ENCODE measurements at places on chromosomes 3 and 15.

GRCh38 chr15:74506515-74506840, 34.5 kb upstream of the ARID3B start:
- no peak for DNase-seq

GRCh38 chr3:111721747-111722146, 126.6 kb upstream of the ZBED2 start:
- no peak for DNase-seq

- no peak for DNase-seq
These were observed 3.1 kb downstream of the C3orf38 start for GRCh38 chr3:88152841-88153240.

- no peak for DNase-seq
These were observed 57.6 kb downstream of the CLDN11 start for GRCh38 chr3:170476291-170476690.

GRCh38 chr3:71052716-71053115, 530.8 kb downstream of the FOXP1 start:
- no peak for DNase-seq

DNA sequence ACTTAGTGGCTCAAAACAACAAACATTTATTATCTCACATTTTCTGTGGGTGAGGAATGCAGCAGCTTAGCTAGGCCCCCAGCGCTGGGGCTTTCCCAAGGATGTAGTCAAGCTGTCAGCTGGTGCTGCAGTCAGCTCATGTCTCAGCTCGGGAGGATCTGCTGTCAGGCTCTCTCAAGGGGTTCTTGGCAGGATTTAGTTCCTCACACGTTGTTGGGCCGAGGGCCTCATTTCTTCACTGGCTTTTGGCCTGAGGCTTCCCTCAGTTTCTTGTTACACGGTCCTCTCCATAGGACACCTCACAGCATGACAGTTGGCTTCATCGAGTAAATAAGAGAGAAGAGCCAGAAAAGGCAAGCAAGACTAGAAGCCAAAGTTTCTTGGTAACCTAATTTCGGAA, 13.7 kb upstream of the U2SURP start:
- DNase-seq: peak; percentile 17

- DNase-seq: no peak
These were observed 51.1 kb downstream of the UACA start for GRCh38 chr15:70712271-70712670.

DNA sequence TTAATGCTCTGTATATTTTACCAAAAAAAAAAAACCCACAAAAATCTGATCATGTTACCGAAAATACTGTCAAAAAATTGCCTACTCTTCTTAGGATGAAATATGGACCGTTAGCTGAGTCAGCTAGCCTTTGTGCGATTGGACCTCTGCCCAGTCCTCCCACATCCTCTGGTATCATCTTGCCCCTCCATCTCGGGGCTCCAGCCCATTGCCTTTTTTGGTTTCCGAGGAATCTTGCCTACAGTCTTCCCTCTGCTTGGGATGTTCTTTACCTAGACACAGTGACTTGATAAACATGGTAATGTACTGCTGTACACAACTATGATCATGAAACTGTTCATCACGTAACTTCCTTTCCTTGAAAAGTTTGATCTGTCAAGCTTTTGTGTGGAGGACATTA, 371.4 kb downstream of the SV2B start:
- DNase-seq: no peak

- DNase-seq: no peak
These were observed 31.2 kb downstream of the BCHE start for GRCh38 chr3:165805946-165806561.

DNA sequence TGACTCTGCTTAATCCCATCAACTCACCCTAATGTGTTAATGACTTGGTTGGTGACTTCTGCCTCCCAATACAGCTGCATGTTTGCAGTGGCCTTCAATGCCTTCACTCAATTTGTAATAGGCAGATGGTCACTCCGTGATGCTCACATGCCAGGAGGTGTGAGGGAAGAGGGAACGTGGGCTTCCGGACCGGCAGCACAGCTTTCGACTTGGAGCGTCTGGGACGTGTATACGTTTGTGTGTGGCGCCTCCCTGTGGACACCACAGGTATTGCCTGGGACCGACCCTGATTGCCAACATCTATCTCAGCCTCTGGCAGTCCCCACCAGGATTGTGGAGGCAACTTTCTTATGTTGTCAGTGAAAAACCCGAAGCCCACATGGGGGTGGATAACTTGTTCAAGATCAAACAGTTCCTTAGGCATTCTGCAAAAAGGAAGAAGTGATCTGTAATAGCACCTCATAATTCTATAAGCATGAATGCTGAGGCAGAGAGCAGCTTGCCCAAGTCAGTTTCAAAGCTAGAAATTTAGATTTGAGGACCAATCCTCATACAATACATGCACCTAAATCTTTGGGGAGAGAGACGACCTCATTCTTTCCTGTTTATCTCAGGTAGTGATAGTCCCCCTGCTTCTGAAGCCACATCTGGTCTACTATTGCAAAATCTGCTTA, 16.9 kb downstream of the MRPL46 start:
- peak; percentile 40 for DNase-seq

DNA sequence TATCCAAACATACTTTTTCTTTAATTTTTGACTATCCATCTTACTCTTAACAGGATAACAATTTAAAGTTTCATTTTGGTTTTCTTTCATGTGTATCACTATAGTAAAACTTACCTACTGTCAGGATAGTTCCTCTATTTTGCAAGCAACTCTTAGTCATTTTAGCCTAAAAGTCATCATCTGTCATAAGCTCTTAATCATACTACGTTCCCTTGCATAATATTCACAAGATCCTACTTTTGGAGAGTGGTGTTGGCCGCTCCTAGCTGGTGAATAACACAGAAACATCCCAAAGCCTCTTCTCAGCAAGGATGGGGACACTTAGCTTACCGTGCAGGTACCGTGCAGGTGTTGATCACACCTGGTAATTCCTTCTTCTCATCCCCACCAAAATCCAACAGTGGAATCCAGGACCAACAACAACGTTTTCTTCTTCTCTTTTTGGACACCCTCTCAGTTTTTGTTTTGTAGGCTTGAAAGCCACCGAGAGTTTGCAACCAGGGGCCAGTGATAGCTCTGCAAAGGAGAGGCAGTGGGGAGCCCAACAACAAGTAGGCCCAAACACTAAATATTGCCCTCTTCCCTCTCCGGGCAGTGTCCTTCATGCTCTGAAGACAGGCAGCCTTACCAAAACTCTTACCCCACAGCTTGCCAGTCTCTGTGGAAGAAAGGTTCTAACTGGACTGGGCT, 433 bp downstream of the FILIP1L start:
- DNase-seq: no peak

DNA sequence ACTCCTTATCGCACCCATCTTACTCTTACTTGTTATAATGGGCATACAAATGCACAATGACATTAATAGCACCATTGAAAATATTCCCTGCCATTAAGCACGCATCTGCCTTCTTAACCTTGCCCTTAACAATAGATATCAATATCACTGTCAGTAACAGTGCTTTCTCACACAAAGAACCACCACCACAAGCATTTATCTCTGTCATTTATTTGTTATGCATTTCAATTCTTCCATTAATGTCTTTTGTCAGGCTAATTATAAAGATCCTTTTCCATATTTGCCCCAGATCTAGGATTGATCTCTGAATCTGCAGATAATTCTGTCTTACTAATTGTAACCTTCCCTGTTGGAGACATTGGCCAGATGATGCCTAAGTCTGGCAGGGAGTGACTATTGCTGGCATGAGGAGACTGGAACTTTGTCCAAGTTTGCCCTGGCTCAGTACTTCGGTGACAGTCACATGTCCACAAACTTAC, 419.6 kb upstream of the TGFBR2 start:
- DNase-seq: no peak

GRCh38 chr3:42699511-42699971, 3.1 kb downstream of the HHATL start:
- DNase-seq: no peak

GRCh38 chr3:45191924-45192417, 34.1 kb downstream of the TMEM158 start:
- DNase-seq: no peak

DNA sequence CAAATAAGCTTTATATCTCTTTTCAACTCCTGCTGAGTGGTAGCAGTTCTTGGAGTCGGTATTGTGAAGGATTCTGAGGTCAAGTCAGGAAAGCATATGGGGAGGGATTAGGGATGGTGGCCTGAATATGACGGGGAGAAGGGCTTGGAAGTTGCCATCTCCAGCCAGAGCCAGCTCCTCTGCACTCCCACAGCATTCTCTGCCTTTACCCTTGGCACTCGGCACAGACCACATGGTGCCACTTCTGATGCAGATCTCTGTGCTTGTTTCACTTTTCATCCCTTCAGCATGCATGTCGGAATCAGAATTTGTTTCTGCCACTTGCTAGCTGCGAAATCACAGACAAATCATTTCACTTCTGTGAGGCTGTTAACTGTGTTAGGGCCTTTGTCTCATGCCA, 52.5 kb downstream of the RAB11A start:
- no peak for DNase-seq

DNA sequence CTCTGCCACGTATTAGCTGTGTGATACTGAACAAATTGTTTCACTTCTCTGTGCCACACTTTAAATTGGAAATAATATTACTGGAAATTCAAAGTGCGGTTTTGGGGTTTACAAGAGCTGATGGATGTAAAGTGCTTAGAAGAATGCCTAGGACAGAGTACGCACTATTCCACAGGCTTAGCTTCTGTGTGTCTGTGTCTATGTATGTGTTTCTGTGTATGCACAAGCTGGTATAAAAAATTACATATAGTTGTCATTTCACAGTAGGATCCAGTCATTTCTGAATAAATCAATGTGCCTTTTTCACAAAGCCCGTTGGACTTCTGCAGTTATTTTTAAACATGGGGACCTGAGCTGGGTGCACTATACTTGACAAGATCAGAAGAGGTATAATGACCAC, 370.4 kb downstream of the TUSC7 start:
- no peak for DNase-seq

DNA sequence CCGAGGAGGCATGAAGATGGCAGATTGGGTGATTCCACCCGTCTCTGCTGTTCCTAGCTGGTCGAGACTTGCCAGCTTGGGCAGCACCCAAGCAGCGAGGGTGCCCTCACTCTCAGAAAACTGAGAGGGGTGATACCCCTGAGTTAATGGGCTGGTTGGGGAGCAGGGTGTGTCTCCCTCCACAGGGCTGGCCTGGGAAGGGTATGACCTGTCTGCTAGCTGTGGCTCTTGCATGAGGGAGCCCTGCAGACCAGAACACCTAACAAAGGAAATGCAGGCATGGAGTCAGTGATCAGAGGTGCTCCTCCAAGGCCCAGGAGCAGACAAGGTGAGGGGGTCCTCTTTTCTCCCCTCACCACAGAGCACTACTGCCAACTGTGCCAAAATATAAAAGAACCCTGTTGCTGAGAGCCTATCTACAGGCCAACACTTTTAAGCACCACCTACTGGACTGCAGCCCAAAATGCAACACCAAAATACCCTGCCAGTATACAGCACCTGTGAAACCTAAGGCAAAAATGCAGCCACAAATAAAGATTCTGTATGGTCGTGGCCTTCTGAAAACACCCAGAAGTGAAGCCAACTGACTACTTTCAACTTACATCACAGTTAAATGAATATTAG, 35.8 kb upstream of the PPM1L start:
- DNase-seq: no peak

DNA sequence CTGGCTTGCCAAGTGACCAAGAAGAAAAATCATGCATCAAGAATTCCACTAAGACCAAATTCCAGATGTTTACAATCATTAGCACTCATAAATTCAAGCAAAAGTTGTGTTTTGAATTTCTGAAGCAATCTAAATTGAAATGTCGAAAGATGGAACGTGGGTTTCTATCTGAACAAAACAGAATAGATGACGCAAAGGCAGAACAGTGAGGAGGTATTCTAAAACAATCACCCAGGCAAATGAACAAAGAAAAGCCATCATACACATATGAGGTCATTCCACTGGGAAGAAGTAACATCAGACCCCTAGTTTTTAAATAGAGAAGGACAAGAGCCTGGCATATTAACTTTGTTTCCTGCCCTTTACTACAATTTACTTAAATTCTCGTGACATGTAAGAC, 58.0 kb downstream of the MCF2L2 start:
- no peak for DNase-seq

GRCh38 chr3:8204853-8205650, 296.6 kb upstream of the LMCD1 start:
- no peak for DNase-seq

- no peak for DNase-seq
These were observed 20.8 kb upstream of the NXPE3 start for GRCh38 chr3:101758224-101758623.

GRCh38 chr15:46304321-46304720, 669.5 kb downstream of the SQOR start:
- no peak for DNase-seq

- no peak for DNase-seq
These were observed 42.2 kb downstream of the HES1 start for GRCh38 chr3:194178128-194178527.

- no peak for DNase-seq
These were observed 235.3 kb downstream of the IGSF11 start for GRCh38 chr3:118799303-118799702.

DNA sequence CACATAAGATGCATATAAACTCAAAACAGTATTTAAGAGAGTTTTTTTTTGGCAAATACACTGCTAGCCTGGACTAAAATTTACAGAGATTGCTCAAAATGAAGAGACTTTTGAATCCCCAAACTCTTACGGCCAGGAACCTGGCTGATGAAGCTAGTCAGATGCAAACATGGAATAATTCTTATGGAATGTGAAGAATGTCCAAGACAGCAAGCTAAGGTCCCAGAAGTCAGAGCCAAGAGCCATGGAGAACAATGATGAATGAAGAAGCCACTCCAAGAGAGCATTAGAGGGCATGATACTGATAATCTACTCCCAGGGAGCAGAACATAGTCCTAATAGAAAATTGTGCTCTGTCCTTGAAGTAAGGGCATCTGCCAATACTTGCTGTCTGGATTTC, 705.5 kb downstream of the DIPK2A start:
- no peak for DNase-seq

DNA sequence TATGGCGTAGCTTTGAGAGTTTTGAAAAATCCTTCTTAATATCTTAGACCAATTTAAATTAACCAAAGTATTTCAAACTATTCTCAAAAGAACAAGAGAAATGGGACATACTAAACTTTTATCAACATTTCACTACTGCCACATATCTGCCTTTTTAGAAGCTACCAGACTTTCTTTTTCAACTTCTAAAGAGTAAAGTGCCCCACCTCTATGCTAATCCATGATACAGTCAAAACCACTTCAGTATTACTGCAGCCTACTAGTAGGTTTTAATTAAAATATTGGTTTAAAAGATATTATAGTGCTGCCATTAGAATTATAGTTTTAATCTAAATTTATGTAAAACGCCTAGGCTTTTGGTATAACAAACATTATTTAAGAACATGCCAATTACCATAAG, 15.1 kb downstream of the HERC1 start:
- DNase-seq: no peak

- no peak for DNase-seq
These were observed 28.8 kb downstream of the ETFA start for GRCh38 chr15:76282465-76282864.

All from psoas muscle (tissue), 8 donors.